8988T (cell line): ENCODE measurements at places on chromosomes 6 and 20.

GRCh38 chr6:49966823-49967222 is 2.6 kb downstream of the DEFB113 start:
- DNase-seq = no peak

DNA sequence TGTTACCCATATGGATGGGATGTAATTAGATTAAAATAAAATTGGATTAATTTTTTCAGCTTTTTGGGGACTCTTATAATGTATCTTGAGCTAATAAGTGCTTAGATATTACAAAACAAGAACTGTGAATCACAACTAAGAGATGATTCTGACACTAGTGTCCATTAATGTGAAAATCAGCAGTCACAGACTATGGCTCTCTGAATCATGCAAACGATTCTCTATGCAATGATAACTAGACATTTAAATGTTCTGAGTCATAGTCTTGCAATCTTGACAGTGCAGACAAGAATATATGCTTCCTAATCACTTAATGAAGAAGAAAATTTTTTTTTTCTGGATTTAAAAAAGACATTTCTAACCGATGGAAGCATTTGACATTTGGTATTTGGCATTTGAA is 82.2 kb upstream of the OPRM1 start:
- no peak for DNase-seq

- DNase-seq = no peak
Measured at GRCh38 chr6:86936834-86937218, 502 bp upstream of the HTR1E start.

- DNase-seq = no peak
Measured at GRCh38 chr6:24935366-24936152, at the start of gene RIPOR2. RIPOR2 (minus strand) TSS chr6:24935960; CDS start chr6:24935898, 62 bp downstream.

DNA sequence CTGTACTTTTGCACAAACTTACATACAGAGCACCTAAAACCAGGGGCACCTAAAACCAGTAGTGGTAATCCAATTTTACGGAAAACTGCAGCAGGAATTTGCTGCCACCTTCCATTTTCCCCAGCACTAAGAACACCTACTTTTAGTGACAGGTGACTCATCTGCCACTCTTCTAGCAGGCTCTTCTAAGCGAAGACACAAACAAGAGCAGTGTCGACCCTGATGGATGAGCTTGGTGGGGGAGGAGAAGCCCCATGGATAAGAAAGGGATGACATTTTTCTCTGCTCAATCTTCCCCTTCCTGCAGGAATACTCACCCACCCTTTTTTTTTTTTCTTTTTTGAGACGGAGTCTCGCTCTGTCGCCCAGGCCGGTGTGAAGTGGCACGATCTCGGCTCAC is 116.9 kb downstream of the GMPR start:
- no peak for DNase-seq

DNA sequence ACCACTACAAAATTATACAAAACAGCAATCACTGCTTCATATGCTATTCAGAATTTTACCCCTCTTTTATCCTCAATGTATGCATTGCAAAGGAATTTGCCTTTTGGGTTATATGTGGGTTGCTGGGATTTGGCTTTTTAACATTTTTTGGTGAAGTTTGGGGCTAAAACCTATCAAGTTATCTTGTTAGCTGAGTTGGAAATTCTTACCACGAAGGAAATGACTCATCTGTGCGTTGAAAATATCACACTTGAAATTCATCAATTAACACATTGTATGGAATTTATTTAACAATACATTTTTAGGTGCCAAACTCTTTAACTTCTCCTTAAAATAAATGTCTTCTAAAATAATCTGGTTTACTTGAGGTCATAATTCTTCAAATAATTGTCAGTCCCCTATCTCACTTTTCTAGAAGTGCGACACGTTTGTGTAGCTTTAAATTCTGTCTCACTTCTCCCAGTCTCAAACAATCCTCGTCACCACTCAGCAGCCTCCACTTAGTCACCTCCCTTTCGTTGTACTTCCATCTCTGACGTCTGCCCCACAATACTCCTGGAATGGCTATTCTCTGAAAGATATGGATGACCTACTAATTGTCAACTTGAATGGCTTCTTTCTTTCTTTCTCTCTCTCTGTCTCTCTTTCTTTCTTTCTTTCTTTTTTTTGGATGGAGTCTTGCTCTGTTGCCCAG is 88.5 kb downstream of the PHACTR1 start:
- DNase-seq = no peak

DNA sequence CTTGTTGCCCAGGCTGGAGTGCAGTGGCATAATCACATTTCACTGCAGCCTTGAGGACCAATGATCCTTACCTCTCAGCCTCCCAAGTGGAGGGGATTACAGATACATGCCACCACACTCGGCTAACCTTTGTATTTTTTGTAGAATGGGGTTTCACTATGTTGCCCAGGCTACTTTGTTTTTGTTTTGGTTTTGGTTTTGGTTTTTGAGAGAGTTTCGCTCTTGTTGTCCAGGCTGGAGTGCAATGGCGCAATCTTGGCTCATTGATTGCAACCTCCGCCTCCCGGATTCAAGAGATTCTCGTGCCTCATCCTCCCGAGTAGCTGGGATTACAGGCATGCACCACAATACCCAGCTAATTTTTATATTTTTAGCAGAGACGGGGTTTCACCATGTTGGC is 105.5 kb downstream of the BMP7 start:
- DNase-seq = no peak

DNA sequence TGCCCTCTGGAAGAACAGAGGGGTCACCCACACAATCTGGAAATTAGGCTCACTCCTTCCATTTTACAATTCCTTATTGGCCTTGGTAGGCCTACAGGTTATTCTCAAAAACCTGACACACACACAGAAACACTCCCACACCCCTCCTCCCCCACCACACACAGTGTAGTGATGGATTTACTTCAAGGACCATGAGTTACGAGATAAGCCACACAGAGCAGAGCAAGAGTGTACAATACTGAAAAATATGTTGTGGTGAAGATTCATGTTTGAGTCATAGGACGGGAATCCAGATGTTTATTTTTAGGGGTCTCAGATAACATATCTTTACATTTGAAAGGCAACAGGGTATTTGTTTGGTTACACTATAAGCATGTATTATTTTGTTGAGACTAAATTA is 291.9 kb downstream of the PLCB1 start:
- DNase-seq = no peak

DNA sequence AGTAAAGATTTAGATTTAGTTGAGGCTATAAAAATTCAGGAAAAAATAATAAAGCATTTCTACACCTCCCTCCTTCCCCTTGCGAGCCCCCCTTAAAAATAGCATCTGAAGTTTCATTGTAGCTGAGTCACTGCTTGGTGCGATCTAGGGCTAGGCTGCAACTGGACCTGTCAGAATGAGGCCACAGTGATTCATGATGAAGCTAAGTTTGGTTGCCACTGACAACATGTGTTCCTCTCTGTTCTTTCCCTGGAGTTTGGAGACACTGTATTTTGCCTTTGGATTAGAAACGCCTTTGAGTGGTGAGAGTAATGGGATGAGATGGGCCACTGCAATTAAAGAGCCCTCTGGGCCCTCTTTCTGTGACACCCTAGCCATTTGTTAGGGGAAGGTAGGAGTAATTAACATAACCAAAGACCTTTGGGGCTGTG is 334.1 kb downstream of the NRN1 start:
- no peak for DNase-seq

- no peak for DNase-seq
Measured at GRCh38 chr6:132537145-132537544, 932 bp upstream of the TAAR9 start.
